ENCODE measurements at places on chromosomes 12 and 14.
A peak's percentile ranks its signal among the peaks of the same experiment; 100 is the strongest.

DNA sequence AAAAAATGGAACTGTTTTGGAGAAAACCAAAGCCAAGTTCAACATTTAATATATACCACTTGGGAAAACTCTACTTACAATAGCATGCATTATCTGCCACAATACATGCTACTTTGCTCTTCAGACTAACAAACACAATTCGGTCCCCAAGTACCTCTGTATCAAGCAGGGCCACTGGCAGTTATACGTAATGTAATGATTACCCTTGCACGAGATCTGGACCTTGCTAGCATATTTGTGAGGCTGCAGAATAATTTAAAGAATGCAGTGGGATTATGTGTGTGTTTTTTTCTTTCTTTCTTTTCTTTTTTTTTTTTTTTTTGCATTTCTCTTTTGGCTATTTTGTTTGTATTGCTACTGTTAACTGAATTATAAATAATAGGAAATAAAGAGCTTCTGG is 22.8 kb upstream of the PYGL start:
- no peak for DNase-seq

- no peak for DNase-seq
Observed at GRCh38 chr12:29102741-29103140, 46.3 kb upstream of the FAR2 start.

DNA sequence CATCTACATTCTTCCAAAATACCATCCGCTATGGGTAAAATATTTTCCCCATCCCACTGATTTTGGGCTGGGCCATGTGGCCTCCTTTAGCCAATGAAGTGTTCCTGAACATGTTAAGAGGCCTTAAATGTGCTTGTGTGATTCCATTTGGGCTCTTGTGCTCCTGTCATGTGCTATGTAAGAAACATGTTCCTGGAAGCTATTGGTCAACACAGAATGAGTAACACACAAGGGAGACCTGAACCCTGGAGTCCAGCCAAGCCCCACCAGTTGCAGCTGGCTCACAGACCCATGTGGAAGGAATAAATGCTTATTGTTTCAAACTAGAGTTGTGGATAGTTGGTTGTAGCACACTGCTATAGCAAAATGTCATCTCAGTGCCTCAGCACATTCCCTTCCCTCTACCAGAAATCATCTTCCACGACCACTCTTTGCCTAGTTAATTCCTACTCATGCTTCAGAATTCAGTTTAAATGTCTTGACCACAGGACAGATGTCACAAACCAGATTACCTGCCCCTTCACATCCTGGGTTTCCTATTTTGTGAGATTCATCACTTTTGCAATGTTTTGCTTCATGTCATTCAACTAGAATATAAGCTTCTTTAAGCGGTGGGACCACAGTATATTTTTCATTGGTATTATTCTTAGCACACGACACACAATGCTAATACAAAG is 217.3 kb upstream of the EEA1 start:
- DNase-seq = no peak

- no peak for DNase-seq
Observed at GRCh38 chr12:52949413-52950331, 754 bp downstream of the KRT18 start.

DNA sequence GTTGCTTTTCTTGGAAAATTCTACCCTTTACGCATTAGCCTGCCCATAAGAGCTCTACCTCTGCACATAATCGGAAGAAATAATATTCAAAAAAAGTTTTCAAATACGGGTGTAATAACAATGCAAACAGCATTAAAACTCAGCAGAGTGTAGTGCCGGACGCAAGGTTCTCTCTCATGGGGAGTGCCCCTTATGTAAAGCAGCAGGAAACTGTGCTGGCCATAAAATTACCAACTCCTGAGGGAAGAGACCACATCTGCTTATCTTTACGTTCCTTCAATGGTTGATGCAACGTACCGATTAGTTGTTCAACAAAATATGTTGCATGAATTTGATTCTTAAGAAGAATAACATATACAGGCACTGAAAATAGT is 118.7 kb upstream of the TMCC3 start:
- DNase-seq = no peak

DNA sequence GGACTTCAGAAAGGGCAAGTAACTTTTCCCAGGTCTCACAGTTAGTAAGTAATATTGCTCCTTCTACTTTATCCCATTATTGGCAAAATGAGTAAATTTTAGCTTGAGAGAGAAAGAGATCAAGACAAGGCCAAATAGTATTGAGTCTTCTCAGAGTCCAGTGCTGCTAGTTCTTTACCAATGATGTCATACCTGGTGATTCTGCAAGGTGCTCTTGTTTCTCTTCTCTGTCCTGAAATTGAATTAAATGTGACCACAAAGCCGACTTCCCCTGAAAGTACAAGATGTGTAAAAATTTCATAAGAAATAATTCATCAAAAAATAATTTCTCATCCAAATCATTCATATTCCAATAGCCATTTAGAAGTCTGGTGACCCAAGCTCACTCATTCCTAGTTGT is 97.5 kb upstream of the SINHCAF start:
- DNase-seq = no peak

- DNase-seq = no peak
Observed at GRCh38 chr12:20309504-20310148, 58.7 kb upstream of the PDE3A start.

- DNase-seq = no peak
Observed at GRCh38 chr12:76922866-76923265, 44.0 kb upstream of the CSRP2 start.

GRCh38 chr12:28021704-28022103 is 49.2 kb upstream of the PTHLH start:
- no peak for DNase-seq

DNA sequence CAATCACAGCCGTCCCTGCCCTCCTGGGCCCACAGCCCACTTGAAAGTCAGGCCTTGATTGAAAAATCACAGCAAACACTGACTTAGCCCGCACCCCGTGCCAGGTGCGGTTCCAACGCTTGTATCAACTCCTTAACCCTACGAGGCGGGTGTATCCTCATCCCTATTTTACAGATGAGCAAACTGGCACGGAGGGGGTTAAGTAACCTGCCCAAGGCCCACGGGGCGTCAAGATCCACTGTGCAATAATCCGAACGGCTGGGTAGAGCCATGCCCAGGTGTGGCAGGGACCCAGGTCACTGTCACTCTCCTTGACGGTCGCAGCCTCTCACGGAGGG is 583 bp downstream of the DNAH10 start:
- DNase-seq = no peak

GRCh38 chr12:128867466-128867865 is 14.2 kb downstream of the GLT1D1 start:
- DNase-seq = no peak

DNA sequence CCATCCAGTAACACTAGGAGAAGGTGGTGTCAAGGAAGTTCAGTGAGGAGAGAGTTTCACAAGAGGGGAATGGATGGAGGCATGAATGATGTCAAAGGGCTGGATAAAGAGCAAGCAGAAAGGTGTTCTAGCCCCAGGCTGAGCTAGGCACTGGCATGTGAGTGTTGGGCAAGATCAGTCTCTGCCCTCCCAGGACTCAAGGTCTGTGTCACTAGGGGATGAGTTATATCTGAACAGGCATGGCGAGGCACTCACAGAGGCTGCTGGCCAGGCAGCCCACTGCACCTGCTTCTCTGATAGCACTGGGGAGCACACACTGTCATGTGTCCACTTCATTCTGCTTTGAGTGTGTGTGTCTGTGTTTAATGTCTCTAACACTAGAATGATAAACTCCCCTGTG is 903.8 kb downstream of the BCL11B start:
- no peak for DNase-seq

GRCh38 chr12:61781021-61781581 is 479.1 kb upstream of the USP15 start:
- no peak for DNase-seq

GRCh38 chr14:55245657-55246268 is 25.5 kb upstream of the FBXO34 start:
- DNase-seq = peak; percentile 4

DNA sequence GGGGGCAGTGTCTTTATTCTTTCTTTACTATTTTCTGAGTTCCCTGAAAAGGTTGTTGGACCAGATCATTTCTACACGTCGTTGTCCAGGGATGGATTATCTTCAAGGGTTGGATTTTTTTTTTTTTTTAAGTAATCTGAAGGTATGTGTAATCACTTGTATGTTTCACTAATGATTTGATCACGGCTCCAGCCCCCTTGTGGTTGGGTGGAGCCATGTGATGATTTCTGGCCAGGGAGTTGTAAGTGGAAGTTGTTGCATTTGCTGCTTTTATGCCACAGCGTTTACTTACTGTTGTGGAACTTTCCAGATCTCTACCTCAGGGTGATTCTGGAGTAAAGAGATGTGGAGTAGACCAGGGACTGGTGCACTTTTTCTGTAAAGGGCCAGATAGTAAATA is 390.3 kb downstream of the AACS start:
- DNase-seq = peak; percentile 15

DNA sequence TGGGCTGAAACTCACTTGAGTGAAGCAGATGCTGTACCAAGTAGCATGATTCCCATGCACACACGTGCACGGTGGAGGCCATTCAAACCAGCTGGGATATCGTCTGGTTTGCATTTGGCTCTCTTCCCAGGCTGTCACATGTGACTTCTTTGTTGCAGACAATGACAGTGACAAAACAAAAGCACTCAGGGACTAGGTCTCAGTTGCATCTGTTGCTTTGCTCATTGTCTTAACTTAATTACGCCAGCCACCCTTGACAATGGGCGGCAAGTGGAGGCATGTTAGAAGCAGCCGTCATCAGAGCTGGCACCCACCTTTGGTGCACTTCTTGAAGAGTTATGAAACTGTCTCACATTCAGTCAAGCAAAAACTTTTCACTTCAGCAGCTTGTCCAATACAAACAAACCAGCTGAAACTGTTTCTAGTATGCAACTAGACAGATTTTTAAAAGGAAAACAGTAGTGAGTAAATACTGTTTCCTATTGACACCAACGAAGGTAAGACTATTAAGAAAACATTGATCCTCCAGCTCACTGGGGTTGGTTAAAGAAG is 74.3 kb downstream of the IGF1 start:
- DNase-seq = peak; percentile 57

DNA sequence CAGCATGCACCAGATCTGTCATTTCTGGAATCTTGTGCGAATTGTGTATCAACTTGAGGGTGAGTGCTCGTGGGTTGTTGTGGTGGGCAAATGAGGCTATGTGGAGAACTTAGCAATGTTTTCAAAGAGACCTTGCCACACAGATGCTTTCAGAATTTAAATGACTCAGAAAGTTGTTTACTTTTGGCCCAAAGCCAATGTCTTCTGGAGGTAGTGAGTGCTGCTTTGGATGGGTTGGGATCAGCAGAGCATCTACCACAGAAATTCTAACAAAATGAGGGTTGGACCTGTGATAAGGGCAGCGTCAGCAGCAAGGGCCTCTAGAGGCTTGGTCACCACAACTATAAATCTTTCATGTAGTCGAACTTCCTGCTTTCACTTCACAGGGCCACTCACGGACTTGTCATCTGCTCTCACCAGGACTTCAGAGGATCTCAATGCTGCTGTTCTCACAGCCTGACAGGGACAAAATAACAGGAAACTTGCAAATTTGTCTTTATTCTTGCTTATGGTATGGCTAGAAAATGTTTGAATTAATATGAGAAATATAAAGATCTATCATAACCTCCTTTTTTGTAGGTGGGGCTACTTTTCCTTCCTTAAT is 111.4 kb downstream of the DACT1 start:
- peak; percentile 40 for DNase-seq

- no peak for DNase-seq
Observed at GRCh38 chr14:30974628-30975027, 50.8 kb upstream of the AP4S1 start.

DNA sequence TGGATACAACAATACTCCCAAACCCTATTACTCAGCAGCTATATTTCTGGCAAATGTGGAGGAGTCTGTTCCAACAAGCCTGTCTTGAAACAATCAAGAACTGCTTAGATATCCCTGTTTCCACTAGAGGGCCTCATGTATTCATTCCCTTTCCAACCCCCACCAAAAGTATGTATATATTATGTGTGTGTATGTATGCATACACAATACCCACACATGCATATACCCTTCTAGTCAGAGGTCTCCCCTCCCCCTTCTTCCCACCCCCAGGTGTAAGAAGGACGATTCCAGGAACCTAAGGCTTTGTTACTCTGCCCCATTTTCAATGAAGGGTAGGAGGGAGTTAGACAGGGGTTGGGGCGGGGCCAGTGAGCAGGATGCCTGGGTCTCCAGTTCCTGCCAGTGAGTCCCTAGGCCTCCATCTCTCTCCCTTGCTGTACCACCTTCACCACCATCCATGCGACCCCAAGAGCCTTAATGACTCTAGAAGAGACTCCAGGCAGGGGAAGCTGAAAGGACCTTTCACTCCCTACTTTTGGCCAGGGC is at the start of gene DGKA:
Gene DGKA (plus strand): TSS at position 392 of the 546 bp plus-strand sequence. CDS start 5,342 bp downstream, outside the sequence.
- DNase-seq = no peak

- DNase-seq = no peak
Observed at GRCh38 chr14:54480830-54481562, 7.8 kb downstream of the GMFB start.
